ENCODE measurements at places on chromosomes 1 and 21.
A peak's percentile ranks its signal among the peaks of the same experiment; 100 is the strongest.

GRCh38 chr1:19640363-19641316 lies 3.5 kb upstream of the NBL1 start:
- no peak for DNase-seq

DNA sequence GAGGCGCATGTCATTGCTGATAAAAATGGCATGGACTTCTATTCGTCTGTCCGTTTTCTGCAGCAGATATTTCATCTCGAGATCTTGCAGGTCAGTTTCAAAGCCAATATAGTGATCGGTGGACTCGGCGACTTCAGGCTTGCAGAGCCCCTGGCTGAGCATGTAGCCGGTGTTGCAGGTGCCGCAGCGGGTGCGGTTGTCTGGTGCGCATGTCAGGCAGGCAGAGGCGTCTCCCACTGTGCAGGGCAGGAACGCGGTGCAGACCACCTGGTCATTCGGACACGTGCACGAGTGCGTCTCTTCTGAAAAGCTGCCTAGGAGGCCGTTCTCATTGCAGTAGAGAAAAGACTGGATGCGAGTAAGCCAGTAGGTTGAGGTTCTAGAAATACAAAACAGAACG lies 378.9 kb downstream of the BRINP3 start:
- no peak for DNase-seq

- DNase-seq = no peak
Observed at GRCh38 chr1:115261496-115261895, 76.6 kb downstream of the NGF start.

- DNase-seq = no peak
Observed at GRCh38 chr1:171081763-171082201, 8.9 kb upstream of the FMO3 start.

DNA sequence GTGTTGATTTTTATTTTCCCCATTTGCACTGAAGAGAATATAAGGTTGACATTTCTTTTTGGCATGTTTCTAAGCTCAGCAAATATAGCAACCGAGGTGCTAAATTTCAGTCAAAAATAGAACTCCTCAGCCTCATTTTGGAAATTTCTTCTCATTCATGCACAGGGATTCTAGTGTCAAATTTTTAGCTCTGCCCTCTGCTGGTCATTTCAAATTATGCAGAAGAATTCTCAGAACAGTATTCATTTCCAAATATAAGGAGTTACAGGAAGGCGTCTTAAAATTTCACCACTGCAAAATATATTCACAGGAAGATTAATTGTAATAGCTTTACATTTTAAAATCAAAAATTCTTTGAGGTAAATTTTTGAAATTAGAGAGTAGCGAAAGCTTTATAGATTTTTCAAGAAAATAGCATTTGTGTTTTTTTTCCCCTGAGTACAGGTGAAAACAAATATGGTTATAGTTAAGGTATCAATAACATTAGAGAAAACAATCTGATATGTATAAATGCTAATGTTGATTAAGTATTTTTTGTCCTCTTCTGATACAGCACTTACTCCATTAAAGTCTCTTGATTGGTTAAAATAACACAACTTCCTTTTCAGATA lies 57.9 kb downstream of the FMN2 start:
- no peak for DNase-seq

DNA sequence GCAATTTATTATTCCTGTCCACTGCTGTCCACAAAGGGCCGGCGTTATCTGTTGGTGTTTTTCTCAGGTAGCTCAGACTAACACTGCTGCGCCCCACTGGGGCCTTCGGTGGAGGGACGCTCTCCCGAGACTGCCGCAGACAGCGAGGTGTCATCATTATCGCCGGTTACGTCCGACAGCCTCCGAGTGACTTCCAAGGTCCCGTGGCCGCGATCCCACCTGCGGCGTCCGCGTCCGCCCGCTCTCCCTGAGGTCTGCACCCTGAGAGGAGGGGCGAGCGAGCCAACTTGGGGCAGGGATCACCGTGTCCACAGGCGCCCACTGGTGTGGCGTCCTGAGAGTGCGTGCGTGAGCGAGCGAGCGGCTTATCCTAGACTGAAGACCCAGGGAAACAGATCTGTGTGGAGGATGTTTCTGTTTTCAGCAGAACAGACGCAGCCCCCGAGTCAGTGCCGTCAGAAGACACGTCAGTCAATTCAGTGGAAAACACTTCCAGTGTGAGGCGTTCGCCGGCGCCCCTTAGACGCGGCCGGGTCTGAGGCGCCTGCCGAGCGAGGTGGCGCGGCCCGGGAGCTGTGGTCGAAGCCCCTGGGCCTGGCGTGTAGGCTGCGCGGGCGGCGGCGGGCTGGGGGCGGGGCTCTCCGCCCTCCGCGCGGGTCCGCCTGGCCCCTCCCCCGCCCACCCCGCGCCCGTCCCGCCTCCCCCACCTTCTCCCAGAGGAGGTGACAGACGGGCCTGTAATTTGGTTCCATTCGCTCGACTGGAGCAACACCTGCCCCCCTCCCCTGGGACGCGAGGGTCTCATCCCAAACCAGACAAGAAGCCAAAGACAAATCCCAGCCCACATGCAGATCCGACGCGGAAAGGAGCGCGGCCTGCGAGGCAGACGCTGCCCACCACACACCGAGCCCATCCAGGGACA lies 12.6 kb downstream of the NHLH2 start:
- no peak for DNase-seq

GRCh38 chr21:39715804-39716397 lies 29.1 kb upstream of the IGSF5 start:
- DNase-seq = peak; percentile 4

DNA sequence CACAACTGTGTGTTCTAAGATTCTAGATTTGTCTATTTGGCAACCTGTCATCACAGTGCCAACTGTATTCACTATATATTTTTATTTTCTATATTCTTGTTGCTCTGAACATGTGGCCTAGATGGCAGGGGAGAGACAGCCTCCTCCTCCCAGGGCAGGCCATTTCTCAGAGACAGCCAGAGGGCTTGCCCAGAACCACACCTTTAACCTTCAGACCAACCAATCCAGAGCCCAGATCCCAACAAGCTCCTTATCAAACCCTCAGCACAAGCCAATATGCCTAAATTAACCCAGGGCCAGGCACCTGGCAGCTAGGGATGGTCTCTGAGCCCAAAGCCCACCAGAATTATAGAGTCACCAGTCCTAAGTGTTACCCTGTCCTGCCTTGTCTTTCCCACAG lies 19.3 kb downstream of the TRIM11 start:
- DNase-seq = no peak

DNA sequence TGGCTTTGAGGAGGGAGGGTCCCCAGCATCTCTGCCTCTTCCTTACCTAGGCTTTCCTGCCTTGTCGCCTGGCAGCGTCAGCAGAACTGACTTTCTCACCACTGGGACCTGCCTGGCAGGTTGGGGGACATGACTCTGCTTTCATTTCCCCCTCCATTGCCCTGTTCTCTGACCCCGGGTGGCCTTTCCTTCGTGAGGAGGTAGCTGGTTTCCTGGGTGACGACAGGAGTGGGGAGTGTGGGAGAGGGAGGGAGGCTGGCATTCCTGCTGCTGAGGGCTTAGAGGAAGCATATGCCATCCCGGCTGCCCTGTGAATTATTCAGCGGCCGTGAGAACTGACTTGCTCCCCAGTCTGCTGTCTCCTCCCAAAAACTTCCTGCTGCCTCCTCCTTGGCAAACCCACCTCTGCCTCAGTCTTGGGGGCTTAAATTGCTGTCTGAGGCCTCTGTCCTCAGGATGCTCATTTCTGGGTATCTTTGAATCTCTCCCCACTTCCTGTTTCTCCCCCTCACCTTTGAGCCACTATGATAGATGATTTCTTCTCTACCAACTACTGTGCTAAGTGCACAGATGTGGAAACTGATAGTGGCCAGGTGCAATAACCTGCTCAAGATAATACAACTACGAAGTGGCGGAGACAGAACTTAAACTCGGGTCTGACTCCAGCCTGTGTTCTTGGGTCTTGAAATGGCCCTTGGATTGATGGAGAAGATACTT lies 182.0 kb upstream of the CSF3R start:
- no peak for DNase-seq

- DNase-seq = no peak
Observed at GRCh38 chr1:185654199-185654951, 79.8 kb upstream of the HMCN1 start.

DNA sequence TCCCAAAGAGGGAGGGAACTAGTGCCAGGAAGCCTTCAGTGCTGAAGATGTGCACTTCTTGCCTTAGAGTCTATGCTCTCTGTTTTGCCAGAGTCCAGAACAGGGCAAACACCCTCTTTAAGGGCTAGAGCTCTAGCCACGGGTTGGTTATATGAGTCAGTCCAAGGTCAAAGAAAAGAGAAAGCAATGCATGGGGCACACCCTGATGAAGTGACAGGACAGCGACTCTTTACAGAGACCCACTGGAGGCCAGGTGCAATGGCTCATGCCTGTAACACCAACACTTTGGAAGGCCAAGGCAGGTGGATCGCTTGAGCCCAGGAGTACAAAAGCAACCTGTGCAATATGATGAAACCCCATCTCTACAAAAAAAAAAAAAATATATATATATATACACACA lies 86.1 kb downstream of the TGFBR3 start:
- no peak for DNase-seq

Data from T-helper 9 cell (primary cell).